Stimulated activated naive CD8-positive, alpha-beta T cell treated with anti-CD3 and anti-CD28 coated beads, Interleukin-15, amount 100 ng/mL, for 72 hours (primary cell): ENCODE measurements at places on chromosomes 7 and 10.

DNA sequence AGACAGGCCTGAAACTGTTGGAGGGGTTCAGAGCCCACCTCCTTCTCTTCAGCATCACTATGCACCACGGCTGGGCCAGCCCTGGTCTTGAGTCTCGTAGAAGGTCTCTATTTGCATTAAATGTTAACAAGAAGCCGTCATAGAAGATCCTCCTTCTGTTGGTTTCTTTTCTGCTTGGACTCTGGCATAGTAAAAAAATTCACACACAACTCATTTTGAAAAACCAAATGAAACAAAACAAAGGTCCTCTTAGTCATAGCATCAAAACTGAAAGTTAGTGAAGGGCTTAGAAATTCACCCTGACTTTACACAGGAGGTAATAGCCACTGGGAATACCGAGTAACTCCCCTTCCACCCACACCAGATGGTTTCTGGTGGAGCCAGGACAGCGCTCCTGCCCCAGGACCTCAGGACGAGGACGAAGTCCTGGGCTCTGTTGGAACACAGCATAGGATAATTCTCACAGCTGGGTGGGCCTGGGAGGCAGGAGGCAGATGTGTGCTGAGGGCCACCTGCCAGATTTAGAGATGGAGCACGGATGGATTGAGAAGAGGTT is 248.4 kb upstream of the KLF6 start:
- peak; percentile 17 for DNase-seq

DNA sequence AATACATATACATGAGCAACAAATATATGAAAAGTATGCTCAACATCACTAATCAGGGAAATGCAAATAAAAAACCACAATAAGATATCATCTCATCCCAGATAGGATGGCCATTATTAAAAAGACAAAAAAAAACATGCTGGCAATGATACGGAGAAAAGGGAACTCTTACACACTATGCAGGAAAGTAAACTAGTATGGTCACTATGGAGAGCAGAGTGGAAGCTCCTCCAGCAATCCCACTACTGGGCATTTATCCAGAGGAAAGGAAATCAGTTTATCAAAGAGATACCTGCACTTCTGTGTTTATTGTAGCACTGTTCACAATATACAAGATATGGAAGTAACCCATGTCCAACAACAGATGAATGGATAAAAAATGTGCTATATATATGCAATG is 217.5 kb downstream of the SDK1 start:
- DNase-seq, result no peak

DNA sequence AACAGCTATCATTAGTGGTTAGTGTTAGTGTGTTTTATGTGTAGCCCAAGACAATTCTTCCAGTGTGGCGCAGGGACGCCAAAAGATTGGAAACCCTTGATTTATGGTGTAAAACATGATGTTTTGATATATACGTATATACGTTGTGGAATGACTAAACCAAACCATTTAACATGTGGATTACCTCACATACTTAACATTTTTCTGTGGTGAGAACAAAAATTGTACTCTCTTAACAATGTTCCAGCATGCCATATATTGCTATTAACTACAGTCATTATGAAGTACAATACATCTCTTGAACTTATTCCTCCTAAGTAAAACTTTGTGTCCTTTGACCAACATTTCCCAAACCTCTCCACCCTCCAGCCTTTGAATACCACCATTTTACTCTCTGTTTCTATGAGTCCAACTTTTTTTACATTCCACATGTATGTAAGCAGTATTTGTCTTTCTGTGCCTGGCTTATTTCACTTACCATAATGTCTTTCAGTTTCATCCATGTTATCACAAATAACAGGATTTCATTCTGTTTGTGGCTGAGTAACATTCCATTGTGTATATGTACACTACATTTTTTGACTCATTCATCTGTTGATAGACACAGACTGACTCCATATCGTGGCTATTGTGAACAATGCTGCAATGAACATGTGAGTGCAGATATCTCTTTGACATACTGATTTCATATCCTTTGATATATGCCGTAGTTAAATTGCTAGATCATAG is 42.2 kb upstream of the MAGI2 start:
- no peak for DNase-seq

DNA sequence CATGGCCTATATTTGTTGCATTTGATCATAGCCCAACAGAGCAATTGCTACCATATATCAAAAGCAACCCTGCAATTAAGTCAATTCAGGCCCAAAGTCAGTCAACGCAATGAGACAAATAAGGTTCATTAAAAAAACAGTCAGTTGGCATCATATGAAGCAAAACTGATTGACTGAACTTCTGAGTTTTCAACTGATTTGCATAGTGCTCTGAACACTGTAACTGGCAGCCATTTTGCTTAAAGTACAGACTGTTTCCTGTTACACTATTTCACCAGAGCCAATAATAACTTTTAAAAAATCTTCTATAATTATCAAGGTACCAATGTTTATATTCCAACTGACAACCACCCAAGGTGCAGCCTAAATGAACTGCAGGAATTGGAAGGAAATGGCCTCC is 68.4 kb upstream of the RAPGEF5 start:
- DNase-seq, result no peak

GRCh38 chr7:41689815-41690214 is 13.1 kb downstream of the INHBA start:
- no peak for DNase-seq

DNA sequence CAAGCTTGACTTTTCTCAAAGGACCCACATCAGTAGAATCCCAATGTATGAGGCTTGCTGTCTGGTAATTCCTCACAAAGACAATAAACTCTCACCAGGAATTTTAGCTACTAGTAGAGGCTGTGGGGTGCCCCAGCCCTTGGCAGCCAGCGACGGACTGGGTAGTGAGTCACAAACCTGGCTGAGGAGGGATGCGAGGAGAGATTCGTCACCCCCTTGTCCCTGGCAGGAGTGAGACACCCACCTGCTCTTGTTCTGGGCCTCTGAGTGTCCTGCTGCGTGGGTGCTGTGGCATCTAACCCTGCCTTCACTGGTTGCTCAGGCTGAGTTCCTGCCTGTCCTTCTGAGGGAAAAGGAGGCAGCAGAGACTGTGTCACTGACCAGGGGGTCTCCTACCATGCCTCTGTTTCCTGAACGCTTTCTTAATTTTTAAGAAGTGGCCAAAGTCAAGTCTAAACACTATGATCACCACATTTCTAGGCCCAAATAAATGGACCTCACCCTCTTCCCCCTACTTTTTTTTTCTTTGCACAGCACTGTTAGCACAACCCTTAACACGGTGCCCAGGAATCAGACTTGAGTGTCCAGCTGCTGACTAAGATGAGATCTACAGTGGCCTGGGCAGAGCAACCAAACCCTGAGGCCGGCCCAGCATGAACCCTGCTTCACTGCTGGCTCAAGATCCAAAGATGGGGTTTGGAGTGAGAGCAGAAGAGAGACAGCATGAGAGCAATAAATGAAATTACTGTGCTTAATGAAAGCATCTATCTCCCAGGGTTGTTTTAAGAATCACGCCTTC is 146.4 kb downstream of the ANLN start:
- DNase-seq, result no peak

DNA sequence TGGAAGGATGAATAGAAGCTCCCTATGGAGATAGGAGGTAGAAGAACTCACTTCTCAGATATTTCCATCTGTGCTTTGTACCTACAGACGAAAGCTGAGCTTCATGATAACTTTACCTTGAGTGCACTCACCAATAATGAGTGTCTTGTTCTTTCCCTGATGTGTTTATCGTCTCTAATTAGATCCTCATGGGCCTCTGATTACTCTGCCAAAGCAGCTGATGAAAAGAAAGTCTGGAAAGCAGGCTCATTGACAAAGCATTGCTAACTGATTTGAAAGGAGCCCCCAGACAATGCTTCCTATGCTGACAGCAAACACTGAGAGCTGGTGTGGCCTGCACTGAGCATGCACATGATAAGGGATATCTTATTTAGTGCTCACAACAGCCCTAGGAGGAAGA is 183.9 kb upstream of the GHITM start:
- no peak for DNase-seq

GRCh38 chr10:100736809-100737354 is 8.5 kb upstream of the PAX2 start:
- DNase-seq, result no peak

DNA sequence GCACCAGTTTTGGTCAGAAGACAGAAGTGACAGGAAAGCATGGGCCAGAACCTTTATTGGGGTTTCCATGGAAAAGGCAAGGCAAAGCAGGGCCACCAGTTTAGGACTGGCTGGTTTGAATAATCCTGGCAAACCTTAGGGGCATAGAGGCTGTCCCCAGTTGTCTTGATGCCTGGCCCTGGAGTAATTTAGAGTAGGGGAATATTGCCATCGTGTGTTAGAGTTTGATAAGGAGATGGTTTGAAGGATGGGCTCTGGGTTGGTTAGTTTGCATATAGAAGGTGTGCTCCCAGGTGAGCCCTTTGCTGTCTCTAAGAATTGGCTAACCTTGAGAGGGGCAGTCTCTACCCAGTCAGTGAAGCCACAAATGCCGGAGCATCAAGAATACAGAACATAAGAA is 79.6 kb downstream of the ZNF777 start:
- no peak for DNase-seq

GRCh38 chr7:41984888-41985287 is 252.1 kb downstream of the GLI3 start:
- DNase-seq, result no peak

GRCh38 chr10:50972591-50972990 is 87.2 kb upstream of the A1CF start:
- DNase-seq, result no peak

GRCh38 chr10:100565206-100565985 is 29.7 kb downstream of the HIF1AN start:
- DNase-seq, result no peak

DNA sequence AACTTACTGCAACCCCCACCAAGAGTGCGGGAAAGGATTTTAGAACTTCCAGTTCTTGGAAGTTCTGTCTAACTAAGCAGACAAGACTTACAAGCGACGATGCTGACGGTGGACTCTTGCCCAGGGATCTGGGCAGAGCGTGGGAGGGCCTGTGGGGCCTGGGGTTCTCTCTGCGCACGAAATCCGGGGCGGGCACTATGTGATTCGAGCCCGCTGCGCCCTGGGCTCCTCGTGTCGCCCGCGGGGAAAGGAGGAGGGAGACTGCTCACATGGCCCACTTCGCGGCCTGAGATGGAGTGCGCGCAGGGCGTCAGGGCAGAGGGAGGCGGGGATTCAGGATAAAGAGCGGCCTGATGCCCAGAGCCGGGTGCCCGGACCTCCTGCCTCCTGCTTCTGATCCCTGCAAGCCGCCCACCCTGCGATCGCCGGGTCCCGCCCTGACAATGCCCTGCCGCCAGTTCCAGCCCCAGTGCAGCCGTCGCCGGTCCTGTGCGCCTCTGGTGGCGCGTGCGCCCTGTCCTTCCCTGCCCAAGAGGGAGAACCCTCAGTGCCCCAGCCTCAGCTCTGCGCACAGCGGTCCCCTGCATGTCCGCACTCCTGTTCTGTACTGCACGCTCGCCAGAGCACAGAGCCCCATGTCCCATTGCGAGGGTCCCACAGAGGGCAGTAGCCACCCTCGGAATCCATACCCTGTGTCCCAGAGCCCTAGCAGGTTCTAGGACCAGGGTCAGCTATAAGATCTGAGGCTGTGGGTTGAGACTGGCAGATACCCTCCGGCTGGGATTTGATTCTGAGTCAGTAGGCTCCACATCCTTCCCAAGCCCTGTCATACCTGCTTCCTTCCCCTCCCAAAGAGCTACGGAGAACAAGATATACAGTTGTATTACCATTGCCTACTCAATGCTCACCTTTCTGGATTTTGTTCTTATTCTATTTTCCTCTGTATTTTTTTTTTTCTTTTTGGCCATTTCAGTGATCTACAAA is 99.4 kb upstream of the TMEM106B start:
- peak; percentile 19 for DNase-seq

GRCh38 chr10:124077208-124077993 is 16.0 kb downstream of the CHST15 start:
- no peak for DNase-seq

GRCh38 chr10:11950325-11951018 is 92.1 kb downstream of the UPF2 start:
- DNase-seq, result no peak

- DNase-seq, result no peak
Observed at GRCh38 chr7:47726047-47726726, 144.3 kb upstream of the TNS3 start.

DNA sequence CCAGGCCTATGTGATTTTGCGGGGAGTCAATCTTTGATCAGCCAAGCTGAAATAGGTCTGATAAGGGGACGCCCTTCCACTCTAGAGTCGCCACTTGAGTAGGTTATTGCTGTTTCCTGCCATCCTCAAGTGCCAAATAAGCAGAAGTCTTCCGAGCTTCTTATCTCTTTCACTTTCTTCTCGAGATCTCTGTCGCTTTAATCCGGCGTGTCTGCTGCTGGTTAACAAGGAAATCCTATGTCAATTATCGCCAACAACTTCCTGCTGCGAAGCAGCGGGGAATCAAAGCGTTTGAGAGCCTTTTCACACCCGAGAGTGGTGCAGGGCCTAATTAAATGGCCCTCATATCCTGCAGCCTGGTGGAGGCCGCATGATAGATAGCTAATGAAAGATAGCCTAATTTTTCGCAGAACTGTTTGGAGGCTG is 215.9 kb downstream of the RAB11FIP2 start:
- DNase-seq, result peak; percentile 24

DNA sequence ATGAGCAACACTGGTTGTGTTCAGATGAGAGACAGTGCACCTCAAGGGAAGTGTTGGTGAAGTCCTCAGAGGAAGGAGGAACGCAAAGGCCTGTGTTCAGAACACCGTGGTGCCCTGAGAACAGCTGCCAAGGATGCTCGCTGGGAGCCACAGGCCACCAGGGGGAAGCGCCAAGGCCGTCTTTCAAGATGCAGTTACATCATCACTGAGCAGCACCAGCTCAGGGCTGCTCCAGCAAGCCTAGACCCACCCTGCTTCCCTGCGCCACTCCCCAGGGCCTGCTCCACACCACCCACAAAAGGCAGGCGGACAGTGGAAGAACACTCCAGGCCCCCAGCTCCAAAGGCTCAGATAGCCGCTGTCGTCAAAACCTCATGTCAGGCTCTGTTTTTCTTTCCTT is 378.8 kb downstream of the DPP6 start:
- no peak for DNase-seq

GRCh38 chr7:25712500-25712899 is 439.5 kb upstream of the NFE2L3 start:
- DNase-seq, result no peak

GRCh38 chr10:59891349-59891748 is 15.0 kb downstream of the CCDC6 start:
- no peak for DNase-seq

DNA sequence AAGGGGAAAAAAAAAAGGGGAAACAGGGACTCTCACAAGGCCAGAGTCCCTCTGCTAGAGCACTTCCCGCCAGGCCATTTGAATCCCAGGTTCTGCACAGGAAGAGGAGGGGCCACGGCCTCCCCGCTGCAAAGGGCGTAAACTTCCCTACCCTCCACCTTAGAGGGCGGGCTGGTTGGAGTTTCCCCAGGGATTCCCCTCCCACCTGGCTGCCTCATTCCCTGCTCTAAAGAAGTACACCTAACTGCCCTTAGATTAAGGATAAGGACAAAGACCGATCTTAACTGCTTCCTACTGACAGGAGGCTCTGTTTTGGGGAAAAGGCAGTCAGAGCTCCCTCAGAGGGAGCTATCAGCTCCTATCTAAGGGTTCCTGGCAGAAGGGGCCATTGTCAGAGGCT is 102.0 kb upstream of the ARMC3 start:
- DNase-seq, result no peak
